ENCODE measurements at places on chromosomes 4 and X.

DNA sequence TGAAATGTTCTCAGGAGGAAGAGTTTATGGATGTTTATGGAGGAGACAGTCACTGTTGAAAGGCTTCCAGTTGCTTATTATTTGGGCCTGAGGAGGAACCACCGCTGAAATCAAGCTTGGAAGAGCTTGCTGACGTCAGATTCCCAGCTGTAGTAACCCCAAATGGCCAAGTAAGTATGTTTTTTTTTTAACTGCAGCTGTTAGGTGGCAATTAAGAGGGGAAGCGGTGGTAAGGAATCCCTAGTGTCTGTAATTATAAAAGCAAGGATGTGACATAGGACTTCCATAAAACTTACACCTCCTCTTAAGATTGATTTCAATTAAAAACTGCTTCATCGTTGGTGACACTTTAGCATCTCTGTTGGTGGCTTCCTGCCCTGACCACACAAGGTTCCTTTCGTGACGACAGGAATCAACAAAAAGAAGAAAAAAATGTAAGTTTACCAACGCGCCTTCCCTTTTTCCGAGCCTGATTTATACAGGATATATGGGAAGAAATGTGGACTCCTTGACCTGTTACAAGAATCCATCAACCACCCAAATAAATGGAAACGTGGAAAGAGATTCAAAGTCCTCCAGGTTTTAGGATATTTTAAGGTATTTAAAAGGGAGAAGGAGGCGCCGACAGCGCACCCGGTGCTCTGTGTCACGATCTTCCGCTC lies 884 bp downstream of the RELL1 start:
- H3K4me1 ChIP-seq: peaks cover 10% of the 10 kb centered on the region
- H3K36me3 ChIP-seq: no peaks in the 10 kb centered on the region
- H3K4me3 ChIP-seq: peak overlapping the region; percentile 94
- H3K27me3 ChIP-seq: no peaks in the 10 kb centered on the region

GRCh38 chr4:100208459-100208858 lies 18.2 kb upstream of the DDIT4L start:
- no peaks in the 10 kb centered on the region for H3K27me3 ChIP-seq
- peak; percentile 23 for DNase-seq
- no peak overlapping the region for H3K4me3 ChIP-seq
- H3K27ac ChIP-seq: no peak overlapping the region

GRCh38 chr4:125650557-125650956 lies 335.8 kb downstream of the FAT4 start:
- no peaks in the 10 kb centered on the region for H3K4me1 ChIP-seq
- no peaks in the 10 kb centered on the region for H3K36me3 ChIP-seq
- H3K27me3 ChIP-seq: no peaks in the 10 kb centered on the region
- no peak overlapping the region for H3K27ac ChIP-seq
- H3K4me3 ChIP-seq: no peak overlapping the region
- no peak for DNase-seq

DNA sequence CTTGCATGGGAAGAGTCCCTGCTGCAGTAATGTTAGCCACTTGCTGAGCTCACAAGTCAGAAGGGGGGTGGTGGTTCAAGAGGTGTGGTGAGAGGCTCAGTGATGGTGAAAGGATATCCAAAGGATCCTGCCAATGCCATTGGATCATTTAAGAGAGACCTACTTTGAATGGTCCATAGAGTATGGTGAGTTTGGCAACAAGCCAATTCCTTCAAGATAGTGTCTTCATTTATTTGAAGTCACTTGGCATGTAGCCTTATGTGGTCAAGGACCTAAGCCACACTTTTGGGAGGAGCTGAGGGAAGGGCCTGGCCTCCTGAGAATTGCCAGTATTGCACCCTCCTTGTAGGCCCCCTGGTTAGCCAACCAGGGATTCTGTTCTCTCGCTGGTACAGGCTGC lies 87.9 kb downstream of the TSPAN7 start:
- H3K27me3 ChIP-seq: no peaks in the 10 kb centered on the region
- no peak overlapping the region for H3K27ac ChIP-seq
- no peak overlapping the region for H3K4me3 ChIP-seq
- no peak for DNase-seq

GRCh38 chr4:100511896-100512295 lies 5.9 kb downstream of the EMCN start:
- H3K4me1 ChIP-seq: peaks cover 44% of the 10 kb centered on the region
- no peak overlapping the region for H3K27ac ChIP-seq
- H3K4me3 ChIP-seq: no peak overlapping the region
- H3K27me3 ChIP-seq: no peaks in the 10 kb centered on the region
- peak; percentile 4 for DNase-seq
- no peaks in the 10 kb centered on the region for H3K36me3 ChIP-seq

DNA sequence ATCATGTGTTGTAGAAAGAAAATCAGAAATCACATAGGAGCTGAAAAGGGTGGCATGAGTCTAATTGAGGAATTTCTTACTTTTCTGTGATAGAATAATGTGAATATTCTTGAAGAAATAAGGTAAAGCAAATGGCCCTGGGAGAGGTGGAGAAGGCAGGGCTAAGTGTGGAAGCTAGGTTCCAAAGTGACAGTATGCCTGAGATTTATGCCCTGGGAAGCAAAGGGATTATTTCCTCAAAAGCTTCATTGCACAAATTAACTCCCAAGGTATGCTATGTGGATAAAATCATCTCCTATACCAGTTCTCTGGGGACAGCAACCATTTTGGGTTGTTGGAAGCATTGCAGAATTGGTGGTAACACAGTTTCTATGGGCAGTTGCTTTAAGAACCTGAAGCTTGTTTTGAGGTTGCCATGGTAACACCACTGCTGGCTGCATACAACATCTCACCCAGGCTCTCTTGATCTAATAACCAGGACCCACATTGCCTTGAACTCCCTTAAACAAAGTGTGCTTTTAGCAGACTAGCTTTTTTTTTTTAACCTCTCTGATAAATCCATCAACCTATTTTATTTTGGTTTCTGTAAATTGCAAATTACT lies 21.0 kb downstream of the MAOA start:
- H3K4me3 ChIP-seq: no peak overlapping the region
- no peaks in the 10 kb centered on the region for H3K4me1 ChIP-seq
- DNase-seq: no peak
- H3K36me3 ChIP-seq: no peaks in the 10 kb centered on the region
- H3K27ac ChIP-seq: no peak overlapping the region

DNA sequence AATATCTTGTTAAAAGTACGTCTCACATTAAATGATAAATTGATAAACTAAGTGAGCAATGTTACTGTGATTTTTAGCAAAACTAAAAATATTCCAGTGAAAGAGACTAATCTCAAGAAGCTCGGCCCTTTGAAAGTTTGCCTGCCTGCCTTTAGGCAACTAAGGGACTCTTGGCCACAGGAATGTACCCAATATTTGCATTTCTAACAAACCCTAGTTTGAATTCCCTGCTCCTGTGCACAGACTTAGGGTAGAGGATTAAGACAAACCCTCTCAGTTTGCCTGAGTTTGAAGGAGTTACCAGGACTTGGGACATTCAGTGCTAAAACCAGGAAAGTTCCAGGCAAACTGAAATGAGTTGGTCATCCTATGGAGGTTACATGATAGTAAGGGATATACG lies 157.1 kb downstream of the SCFD2 start:
- H3K4me1 ChIP-seq: no peaks in the 10 kb centered on the region
- no peak overlapping the region for H3K4me3 ChIP-seq
- no peaks in the 10 kb centered on the region for H3K36me3 ChIP-seq
- no peak for DNase-seq

DNA sequence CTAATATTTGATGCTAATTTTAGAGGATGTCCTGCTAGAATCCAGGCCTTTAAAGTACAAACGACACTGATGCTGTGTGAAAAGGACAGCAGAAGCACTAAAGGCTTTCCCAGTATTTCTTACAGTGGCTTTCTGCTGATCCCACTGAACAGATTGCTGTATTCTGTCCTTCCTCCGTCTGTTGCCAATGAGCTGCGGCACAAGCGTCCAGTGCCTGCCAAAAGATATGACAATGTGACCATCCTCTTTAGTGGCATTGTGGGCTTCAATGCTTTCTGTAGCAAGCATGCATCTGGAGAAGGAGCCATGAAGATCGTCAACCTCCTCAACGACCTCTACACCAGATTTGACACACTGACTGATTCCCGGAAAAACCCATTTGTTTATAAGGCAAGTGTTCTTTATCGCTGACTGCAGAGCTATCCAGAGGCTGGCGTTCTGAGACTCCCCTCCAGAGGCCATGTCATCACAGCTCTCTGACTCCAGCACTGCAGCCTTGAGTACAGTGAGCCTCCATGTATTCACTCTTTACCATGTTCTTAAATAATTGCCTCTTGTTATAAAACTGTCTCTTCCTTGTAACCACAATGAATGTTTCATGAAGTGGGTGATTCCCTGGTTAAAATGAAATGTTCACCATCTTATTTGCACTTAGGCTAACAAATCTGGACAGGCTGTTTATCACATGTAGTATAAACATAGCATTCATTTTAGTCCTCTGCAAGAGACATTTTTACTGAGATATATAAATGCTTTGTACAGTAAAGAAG lies 43.6 kb downstream of the GUCY1B1 start:
- H3K4me3 ChIP-seq: no peak overlapping the region
- no peak overlapping the region for H3K27ac ChIP-seq
- H3K36me3 ChIP-seq: no peaks in the 10 kb centered on the region
- H3K27me3 ChIP-seq: no peaks in the 10 kb centered on the region
- peaks cover 8% of the 10 kb centered on the region for H3K4me1 ChIP-seq

- no peak for DNase-seq
- no peaks in the 10 kb centered on the region for H3K27me3 ChIP-seq
- no peaks in the 10 kb centered on the region for H3K36me3 ChIP-seq
- no peak overlapping the region for H3K4me3 ChIP-seq
Measured at GRCh38 chrX:63661676-63662075, 123.3 kb downstream of the ARHGEF9 start.

GRCh38 chrX:97672138-97672537 lies 788.4 kb downstream of the RPA4 start:
- DNase-seq: no peak
- no peaks in the 10 kb centered on the region for H3K4me1 ChIP-seq
- no peak overlapping the region for H3K27ac ChIP-seq
- no peak overlapping the region for H3K4me3 ChIP-seq

Data from GM23248 (cell line).